ENCODE measurements at places on chromosomes 2 and 18. TPM values are rescaled to one million over a fixed set of nuclear protein-coding genes. Genes with fewer than 3 reads are reported as not detected.
A peak's percentile ranks its signal among the peaks of the same experiment; 100 is the strongest.

Gene GPR75
- total RNA-seq, result 2.0 TPM

DNA sequence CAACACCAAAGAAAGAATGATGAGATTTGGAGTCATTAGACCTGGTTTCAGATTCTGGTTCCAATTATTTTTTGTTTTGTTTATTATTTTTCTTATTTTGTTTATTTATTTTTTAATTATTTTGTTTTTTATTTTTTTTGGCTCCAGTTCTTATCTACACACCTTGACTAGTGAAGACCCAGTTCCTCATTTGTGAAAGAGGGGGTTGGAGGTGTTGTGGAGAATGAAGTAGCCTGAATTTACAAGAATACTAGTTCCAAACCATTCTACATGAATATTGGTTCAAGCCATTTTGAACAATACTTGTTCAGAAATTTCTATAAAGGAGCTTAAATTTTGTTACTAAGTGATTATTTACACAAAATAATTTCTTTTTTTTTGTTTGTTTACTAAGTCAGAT, 6.9 kb upstream of the KCNJ13 start:
- DNase-seq, result no peak

DNA sequence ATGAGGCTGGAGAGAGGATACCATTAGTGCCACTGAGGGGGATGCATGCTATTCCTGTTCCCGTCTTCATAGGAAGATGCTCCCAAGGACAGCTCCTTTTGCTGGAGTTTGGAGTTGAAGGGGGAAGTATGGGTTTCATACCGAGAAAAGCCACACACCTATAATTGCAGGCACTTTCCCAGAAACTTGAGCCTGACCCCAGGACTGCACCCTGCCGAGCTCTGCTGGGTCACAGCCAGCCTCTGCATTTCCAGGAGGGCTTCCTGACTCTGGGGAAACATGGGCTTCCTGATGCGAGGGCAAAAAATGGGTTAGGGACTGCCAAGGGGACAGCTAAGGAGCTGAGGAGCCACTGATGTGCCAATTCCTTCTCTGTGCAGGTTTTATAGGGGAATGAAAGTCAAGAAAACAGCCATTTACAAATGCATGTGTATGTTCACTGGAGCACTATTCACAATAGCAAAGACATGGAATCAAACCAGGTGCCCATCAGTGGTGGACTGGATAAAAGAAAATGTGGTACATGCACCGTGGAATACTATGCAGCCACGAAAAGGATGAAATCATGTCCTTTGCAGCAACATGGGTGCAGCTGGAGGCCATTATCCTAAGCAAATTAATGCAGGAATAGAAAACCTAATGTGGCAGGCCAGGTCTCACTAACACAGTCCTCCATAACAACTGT, 104.5 kb downstream of the ACAA2 start:
- DNase-seq, result no peak

DNA sequence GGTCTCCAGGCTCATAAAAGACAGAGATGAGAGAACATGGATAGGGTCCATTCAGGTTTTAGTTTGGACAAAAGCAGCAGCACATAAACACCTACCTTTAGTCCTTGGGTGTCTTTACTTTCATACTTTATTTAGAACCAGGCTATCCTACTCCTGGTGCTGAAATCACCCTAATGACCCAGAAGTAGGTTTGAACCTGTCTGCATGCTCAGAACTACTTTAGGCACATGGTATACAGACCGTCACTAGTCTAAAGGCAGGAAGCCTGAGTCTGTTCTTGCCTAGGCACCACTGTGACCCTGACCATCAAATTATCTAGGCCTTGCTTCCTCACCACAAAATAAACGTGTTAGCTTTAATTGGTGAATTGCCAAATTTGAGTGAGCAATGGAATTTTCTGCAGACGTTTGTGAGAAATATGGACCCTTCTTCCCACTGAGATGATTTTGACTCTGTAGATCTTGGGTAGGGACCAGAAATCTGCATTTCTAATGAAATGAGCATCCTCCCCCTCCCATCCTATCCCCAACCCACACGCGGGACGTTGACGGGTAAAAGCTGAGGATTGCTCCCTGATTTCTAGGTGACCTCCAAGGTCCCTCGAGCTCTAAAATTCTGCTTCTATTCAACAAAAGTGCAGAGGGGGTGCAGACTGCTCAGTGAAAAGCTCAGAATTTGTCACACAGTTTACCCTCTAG, 75.1 kb downstream of the PLEKHM3 start:
- DNase-seq, result no peak

GRCh38 chr2:20642055-20642971, 8.6 kb downstream of the HS1BP3 start:
- peak; percentile 71 for DNase-seq

- no peak for DNase-seq
These were observed 58.4 kb upstream of the GREB1L start for GRCh38 chr18:21183670-21184069.

DNA sequence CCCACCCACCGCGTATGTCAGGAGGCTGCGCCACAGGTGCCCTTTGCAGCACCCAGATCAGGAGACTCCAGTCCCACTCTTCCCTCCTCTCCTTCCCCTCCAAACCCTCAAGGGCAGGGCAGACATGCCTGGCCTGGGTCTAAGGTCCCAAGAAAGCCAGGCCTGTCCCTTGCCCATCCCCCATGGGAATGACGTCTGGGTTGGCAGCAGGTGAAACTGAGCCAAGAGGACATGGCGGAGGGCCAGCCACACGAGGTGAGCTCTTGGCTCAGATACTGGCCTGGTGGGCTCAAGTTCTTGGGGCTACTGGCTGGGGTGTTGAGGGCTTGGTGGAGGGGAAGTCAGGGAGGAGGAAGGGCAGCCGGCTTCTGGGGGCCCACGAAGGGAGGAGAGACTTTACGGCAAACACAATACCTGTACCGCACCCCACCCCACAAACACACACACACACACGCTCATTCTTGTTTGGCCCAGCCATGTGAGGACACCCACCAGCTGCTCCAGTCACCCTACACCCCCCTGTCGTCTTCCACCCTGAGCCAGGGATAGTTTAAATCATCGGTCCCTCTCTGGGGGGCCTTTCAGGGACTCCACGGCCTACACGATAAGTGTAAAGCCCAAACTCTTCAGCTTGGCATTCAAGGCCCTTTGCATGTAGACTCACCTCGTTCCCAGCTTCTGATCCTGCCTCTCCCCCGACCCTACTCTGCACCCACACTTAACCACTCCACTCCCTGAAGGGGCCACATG, 24.1 kb upstream of the TNS1 start:
- DNase-seq, result no peak

GRCh38 chr2:150410809-150411208, 76.7 kb downstream of the RND3 start:
- DNase-seq, result no peak

DNA sequence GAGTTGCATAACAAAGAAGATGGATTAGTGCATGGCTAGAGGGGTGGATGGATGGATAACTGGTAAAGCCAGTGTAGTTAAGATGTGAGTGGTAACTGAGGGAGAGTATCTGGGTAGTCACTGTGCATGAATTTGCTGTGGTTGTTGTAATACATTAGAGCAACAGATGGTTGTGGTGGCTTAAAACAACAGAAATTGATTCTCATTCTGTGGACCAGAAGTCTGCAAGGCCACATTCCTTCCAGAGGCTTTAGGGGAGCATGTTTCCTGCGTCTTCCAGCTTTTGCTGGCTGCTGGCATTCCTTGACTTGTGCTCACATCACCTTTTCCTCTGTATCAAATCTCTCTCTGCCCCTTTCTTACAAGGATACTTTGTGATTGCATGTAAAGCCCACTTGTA, 155.4 kb downstream of the ASB1 start:
- no peak for DNase-seq

DNA sequence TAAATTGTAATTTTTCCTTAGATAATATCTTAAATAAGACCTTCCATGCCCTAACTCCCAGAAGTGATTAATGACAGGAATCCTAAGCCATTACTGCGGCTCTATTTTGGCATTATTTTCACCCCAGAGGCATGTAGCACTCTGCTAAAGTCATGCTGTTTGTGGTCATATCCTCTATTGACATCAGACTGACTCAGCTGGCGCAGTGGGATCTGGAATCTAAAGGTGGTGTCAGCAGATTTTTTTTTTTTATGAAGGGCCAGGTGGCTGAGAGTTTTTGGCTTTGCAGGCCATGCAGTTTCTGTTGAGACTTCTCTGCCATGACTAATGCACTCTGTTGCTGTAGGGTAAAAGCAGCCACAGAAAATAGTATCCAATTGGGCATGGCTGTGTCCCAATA, 64.1 kb upstream of the ACVR1C start:
- no peak for DNase-seq

- no peak for DNase-seq
These were observed 76.2 kb upstream of the CHRNA1 start for GRCh38 chr2:174840436-174840835.

Gene CRYGD
- total RNA-seq, result not detected

DNA sequence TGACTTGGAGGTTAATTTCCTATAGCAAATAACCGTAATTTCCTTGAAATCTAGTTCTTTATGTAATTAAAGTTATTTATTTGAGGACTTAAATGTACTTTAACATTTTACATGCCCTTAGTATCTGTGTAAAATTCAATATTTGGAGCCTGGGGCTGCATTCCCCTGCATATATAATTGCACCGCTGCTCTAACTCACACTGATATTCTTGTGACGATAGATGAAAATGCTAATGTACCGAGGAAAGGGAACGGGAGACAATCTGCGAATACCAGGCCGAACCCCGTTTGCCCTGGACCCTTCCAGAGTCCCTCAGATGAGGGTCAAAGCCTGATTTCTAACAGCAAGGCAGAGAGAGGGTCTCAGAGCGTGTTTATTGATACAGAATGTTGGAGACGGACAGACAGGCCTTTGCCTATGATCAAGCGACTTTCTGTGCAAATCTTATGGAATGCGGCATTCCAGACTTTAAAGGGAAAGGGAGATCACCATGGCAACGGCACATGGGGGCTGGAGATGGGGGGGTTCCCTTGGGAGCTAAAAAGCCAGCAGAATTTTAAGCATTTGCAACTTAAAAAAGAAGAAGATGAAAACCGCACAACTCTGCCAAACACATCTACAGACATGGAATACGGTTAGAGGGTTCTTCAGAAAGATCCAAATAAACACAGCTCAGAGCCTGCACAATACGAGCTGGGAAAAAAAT, 57.6 kb upstream of the TWIST2 start:
- no peak for DNase-seq

GRCh38 chr2:224882291-224883171, 159.7 kb downstream of the DOCK10 start:
- DNase-seq, result no peak
